ENCODE measurements at places on chromosomes 1 and 21.

DNA sequence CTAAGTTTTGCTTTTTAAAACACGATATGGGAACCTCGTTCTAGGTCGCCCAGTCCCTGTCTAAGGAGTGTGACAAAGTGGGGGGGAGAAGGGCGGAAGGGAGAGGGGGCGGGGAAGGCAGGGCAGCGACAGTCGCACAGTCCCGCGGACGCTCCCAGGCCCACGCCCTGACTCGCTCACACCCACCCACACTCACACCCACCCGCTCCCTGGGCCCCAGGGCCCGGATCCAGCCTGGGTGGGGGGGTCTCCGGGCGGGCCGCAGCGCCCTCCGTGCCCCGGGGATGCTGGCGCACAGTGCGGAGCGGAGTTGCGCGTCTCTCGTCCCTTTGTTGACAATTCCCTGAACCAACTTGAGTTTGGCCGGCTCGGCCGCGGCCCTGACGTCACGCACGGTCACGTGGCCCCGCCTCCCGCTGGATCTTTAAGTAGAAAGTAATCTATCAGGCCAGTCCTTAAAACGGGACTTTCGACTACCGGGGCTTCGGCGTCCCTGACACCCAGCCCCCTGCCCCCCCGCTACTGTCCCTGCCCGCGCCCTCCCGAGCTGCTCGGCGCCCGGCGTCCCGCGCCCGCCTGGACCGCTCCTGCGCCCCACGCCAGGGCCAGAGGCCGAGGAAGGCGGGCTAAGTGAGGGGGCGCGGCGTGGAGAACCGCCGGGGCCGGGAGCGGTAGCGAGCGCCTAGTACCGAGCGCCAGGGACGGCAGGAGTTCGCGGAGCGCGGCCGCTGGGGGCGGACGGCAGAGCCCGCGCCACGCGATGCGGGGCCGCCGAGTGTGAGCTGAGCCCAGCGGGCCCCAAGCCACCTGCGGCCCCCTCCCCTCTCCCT, at the start of gene FOXD3:
TSS of gene FOXD3 (plus strand) at position 454 of the 830 bp plus-strand sequence. CDS start 492 bp downstream, outside the sequence.
- DNase-seq, result peak; percentile 21

- no peak for DNase-seq
Observed at GRCh38 chr1:98049370-98050135, 128.7 kb upstream of the DPYD start.

GRCh38 chr1:235892202-235892601, 25.5 kb upstream of the LYST start:
- no peak for DNase-seq

DNA sequence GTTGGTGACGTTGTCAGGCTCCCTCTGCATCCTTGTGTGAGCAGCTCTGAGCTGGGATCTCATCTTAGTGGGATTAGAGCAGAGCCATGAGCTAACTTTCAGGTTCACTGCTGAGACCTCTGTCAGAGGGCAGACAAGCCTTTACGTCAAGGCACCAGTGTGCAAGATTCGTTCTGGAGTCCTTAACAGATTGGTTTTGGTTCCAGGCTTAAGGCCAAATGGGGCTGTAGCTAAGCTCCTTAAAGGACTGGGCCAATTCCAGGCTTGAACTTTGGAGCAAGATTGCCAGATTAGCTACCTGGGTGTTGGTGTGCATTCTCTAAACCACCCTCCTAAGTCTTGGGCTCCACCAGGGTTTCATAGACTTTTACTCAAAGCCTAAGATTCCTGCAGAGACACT, 52.6 kb upstream of the PDC start:
- DNase-seq, result no peak

GRCh38 chr1:26391450-26391849, 18.9 kb upstream of the ZNF683 start:
- peak; percentile 43 for DNase-seq

- no peak for DNase-seq
Observed at GRCh38 chr1:28936528-28936927, 22.2 kb downstream of the EPB41 start.

DNA sequence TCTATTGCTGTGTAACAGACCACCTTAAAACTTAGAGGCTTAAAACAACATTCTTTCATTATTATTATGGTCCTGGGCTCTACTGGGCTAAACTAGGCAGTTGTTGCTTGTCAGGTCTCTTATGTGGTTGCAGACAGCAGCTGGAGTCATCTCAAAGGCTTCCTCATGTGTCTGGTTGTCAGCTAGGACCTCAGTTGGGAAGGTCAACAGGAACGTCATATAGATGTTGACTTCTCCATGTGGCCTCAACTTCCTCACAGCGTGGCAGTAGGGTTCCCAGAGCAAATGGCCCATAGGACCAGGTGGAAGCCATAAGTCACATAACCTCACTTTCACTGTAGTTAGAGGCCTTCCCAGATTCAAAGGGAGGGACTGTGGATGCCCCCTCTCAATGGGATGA, 15.4 kb upstream of the MEF2D start:
- no peak for DNase-seq

DNA sequence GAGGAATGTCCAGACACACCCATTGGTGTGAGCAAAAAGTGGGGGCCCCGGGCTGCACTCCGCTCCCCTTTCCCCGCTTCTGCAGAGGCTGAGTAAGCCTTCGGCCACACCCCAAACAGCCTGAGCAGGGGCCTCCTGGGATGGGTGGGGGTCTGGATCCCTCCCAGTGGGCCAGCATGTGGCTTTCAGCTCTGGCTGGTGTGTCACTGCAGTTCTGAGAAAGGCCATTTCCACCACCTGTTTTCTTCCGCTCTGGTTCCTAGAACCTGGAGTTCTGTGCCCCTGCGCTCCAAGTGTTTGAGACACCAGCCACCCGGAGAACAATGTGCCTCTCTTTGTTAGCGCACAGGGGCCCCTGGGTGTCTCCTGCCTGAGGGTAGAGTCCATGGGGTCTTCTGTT, 30.9 kb downstream of the SLC37A1 start:
- no peak for DNase-seq

DNA sequence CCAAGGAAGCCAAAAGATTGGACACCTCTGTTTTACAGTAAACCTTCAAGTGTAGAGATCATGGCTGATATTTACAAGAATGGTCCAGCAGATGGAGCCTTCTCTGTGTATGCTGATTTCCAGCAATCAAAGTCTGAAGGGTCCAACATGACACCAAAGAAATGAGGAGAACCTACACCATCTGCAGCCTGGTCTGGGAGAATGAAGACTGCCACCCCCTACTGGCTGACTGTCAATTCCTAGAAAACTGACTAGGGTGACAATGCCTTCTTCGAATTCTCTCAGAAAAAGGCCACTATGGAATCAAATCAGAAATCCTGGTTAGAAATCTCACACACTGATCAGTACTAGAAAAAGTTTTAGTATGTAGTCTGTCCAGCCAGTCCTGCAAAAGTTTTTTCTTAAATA, 83.3 kb downstream of the CDC42BPA start:
- DNase-seq, result no peak
